ENCODE measurements at places on chromosomes 6 and 20. TPM values are rescaled to one million over a fixed set of nuclear protein-coding genes. Genes with fewer than 3 reads are reported as not detected.

The ASIP gene
- polyA plus RNA-seq, result 0.88 TPM

DNA sequence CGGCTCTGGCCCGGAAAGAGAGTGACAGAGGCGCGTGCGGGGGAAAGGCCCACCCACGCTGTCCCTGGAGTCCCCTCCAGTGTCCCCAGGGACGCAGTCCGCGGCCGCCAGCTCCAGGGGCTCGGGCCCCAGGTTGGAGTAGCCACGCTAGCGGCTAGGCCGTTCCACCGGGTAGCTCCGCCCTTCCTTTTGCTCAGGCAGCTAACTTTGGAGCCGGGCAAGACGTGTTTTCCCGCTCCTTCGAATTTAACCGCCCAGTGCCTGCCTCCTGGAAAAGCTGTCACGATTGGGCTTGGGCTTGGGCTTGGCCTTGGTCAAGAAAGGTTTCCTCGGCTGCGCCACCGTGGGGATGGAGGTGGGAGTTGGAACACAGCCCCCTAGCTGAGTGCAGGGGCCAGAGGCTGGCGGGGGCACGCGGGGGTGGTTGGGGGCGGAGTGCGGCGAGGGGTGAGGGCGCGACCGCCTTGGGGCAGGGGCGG lies 4.7 kb downstream of the LINC00237 start:
- no peak for DNase-seq

The RPRD1B gene
- 38.4 TPM for polyA plus RNA-seq

DNA sequence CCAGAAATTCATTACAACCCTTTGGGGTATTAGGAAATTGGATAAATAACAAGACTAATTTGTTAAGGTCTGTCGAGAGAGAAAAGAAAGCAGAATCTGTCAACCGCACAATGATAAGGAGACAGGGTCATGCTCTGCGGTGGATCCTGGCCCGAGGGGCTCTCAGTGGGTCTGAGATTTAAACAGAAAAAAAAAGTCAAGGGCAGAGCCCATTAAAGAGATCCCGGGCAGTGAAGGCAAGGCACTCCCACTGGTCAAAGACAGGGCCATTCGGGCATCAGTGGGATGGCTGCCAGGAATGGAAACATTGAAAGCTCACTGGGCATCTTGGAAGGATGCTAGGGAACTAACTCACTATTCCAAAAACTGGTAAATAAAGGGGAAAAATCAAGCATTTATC lies 77.9 kb downstream of the GNAS-AS1 start:
- no peak for DNase-seq

DNA sequence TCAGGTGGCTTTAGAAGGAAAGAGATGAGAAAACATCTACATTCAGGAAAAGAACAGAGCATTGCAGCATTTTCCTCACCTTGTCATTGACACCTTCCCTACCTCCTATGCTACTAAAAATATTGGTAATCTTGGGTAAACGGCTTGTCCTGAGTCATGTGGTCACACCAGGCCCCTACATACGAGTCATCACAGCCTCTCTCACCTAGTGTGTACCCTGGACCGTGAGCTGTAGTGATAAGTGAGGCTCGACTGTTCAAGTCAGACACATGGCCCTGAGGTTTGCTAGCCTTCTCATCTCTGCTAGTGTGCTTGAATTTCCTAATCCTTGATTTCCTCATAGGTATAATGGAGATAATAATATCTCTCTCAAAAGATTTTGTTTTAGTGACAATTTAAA lies 29.6 kb upstream of the TMEM244 start:
- no peak for DNase-seq

- no peak for DNase-seq
Measured at GRCh38 chr20:48932375-48932941, 10.9 kb downstream of the ARFGEF2 start.

The SOBP gene
- polyA plus RNA-seq, result 15.7 TPM

DNA sequence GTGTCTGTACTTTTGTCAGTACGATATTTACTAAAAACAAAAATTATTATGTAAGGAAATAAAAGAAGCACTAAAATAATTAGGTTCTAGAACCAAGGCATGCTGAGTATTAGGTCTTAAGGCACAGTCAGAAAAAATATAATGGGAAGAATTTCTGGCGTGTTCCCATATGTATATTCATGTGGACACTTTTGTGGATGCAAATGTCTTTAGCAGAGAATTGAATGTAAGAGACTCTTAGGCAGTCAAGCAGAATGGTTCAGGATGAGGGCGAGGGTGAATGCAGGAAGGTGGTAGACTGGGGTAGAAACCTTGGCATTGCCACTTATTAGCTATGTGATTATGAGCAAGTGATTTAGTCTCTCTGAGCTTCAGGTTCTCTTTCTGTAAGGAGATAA lies 71.5 kb downstream of the SASH1 start:
- DNase-seq, result no peak

DNA sequence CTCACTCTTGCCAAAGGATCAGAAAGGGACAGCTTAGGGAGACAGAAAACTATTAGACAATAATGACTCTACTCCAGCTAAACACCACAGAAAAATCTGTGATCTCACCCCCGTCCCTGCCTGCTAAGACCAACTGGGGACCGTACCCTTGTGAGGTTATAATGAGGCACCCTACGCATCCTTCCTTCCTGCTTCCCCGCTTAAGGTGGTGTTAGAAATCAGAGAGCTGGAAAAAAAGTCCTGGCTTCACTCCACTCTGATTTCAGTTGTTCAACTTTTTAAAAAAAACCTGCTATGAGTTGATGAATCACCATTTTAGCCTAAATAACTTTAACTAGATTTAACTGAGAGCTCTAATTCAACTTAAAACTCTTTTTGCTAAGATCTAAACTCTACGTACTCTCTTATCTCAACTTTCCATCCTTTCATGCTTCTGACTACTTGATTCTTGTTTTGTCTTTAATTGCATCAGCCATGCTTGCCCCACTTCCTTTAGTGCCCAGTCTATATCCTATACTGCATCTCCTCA lies 35.8 kb upstream of the TMEM14A start:
- no peak for DNase-seq

DNA sequence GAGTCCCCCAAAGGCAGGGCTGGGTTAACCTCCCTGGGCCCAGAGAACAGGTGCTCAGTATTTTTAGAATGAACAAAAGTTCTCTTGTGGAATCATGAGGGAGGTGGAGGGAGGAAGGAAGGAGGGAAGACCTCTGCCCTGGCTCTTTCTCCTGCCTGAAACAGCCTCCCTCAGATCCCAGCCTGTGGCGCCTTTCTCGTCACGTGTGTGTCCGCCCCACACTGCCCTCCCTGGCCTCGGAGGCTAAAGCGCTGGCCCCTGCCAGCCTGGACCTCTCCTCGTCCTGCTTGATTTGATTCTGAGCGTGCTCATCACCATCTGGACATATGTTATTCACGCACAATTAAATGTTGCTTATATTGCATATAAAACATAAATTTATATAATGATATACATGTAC lies 40.9 kb downstream of the PHACTR3 start:
- DNase-seq, result no peak

DNA sequence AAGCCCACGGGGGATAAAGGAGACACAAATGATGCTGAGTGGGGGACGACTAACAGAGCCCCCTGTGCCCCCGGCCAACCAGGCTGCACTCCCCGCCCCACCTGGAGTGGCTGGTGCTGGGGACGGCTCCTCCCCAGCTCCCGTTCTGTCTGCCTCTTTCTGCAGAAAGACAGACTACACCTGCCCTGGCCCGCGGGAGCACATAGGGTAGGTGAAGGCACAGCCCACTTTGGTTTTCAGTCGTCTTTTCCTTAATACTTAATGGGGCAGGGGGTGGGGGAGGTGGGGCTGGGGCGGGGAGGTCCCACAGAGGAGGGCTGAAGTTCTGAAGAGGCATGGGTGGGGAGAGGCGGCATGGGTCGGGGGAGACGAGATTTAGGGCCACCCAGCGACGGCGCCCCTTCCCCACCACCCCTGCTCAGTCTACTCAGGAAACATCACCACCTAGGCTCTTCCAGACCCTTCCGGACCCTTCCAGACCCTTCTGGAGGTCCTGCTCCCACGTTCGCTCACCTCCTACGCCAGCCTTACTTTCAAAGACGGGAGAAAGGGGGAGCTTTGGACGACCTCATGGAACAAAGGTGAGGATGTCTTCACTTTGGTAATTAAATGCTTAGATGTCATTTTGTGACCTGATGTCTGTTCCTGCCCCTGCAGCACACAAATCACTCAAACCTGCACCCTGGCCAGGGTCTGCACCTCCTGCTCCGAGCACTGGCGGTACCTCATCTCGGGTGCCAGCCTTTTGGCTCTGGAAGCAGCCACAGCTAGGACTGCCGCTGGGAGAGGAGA lies 21.2 kb upstream of the FRMD1 start:
- DNase-seq, result no peak

DNA sequence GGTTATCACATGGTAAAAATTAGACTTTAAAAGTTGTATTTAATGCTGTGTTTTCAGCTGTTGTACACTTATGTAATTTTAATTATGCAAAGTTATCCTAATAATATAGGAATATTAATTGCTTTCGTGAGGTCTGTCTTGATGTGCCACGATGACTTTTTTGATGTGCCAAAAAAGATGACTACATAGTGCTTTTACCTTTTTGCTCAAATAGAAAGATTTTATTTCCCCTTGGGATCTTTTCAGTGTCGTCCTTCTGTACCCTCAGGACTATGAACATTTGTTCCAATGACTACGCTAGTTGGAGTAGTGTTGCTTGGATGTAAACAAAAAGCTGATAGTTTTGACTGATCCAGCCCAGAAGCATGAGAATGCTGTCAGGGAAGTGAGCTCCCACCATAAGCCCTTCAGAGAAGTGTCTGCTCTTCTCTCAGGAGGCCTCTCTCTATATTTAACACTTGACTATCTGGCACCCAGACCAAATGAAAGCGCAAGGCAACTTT lies 1.2 kb upstream of the CD164 start:
- DNase-seq, result no peak

The TMEM63B gene
- 34.7 TPM for polyA plus RNA-seq

The SPATA25 gene
- 3.5 TPM for polyA plus RNA-seq

The IPCEF1 gene
- 9.7 TPM for polyA plus RNA-seq

- no peak for DNase-seq
Measured at GRCh38 chr20:23640018-23640601, 2.4 kb upstream of the CST3 start.

The GRM1 gene
- polyA plus RNA-seq, result 0.11 TPM

- no peak for DNase-seq
Measured at GRCh38 chr20:9149796-9150195, 80.9 kb downstream of the PLCB4 start.

DNA sequence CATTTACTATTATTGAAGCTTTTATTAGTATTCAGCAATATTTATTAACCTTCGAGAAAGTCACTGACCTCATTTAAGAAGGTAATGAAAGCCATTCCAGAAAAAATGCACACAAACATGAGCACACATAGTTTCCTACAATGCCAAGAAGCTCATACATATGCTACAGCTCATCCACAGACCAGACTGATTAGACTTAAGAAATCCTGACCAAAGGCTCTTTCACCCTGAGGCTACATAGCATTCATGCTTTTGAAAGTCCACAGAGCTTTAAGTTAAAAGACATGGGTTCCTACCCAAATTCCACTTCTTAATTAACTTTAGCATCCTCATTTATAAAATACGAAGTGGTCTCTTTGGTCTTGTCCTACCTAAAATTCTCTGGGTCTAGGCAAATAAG lies 430.4 kb downstream of the TBC1D32 start:
- DNase-seq, result no peak

The TOMM34 gene
- 40.9 TPM for polyA plus RNA-seq

- no peak for DNase-seq
Measured at GRCh38 chr20:55097621-55098020, 622.2 kb downstream of the DOK5 start.
